Left ventricle myocardium superior (tissue), 1 donor: ENCODE measurements at places on chromosomes 2 and 18. TPM values are rescaled to one million over a fixed set of nuclear protein-coding genes. Genes with fewer than 3 reads are reported as not detected.

- DNase-seq = no peak
Observed at GRCh38 chr2:20677301-20678085, 10.5 kb downstream of the GDF7 start.

DNA sequence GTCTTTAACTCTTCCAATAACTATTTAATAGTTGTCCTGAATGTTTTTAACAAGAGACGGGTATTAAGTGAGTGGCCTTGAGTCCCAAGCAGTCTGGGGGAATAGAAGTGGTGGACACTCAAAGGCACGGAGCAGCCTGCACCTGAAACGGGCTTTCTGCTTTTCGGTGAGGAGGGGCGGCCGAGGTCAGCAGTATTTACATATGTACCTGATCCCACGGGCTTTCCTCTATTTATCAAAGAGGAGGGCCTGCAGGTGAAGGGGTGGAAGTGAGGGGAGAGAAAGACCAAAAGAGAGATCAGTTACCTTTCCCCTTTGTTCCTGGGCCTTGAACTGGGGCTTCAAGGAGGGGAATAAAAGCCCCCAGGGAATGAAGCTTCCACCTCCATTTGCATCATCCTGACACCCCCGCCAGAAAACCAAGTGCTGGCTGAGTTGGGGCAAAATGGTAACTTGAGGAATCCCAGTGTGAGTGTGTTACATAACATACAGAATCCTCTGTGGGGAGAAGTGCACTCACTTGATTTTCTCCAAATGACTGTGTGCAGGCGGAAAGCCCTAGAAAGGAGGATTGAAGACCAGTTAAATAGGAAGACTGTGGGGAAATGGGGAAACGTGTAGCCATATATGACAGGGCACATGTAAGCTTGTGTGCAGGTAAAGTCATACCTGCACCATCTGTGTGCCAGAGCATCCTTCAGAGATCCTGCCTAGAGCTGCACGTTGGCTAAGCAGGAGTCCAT lies 12.4 kb downstream of the POU3F3 start:
- no peak for DNase-seq

GRCh38 chr2:101360232-101360631 lies 27.1 kb downstream of the CREG2 start:
- DNase-seq = no peak

CHRNG gene
- total RNA-seq = not detected

ZNF521 gene
- total RNA-seq = 28.8 TPM
